ENCODE measurements at places on chromosomes 5 and 9.

DNA sequence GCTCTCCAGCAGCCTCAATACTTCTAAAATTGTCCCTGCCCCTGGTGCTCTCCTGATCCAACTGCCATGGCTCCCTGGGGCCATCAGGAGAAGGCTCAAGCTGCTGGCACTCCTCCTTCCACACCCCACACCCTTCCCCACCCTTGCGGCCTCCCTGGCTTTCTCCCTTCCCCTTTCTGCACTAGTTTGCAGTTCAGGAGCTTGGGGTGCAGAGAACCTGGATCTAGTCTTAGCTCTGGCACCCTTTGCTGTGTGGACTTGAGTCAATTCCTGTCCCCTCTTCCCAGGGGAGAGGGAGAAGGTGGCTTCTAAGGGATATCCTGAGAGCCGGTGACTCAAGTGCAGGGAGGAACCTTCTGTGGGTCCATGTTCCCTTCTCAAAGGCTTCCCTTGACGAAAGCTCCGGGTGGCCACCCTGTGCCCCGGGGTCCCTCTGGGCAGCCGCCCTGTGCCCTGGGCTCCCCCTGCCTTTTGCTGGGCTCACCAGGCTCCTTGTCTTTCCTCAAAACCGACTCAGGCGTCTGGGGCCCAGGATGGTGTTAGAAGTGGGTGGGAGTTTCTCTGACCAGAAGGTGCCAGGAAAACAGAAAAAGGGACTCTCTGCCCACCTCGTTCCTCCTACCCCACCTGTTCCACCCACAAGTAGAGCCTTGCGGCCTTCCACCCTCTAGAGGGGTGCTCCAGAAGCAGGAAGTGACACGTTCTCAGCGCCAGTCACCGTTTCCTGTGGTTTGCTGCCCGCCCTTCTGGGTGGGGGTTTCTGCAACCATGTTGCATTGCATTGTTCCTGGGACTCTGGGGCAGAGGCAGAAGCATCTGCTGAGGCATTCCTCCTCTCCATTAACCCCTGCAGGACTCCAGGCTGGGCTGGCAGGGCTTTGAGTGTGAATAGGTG is 15.0 kb downstream of the GLIPR2 start:
- no peak for DNase-seq

DNA sequence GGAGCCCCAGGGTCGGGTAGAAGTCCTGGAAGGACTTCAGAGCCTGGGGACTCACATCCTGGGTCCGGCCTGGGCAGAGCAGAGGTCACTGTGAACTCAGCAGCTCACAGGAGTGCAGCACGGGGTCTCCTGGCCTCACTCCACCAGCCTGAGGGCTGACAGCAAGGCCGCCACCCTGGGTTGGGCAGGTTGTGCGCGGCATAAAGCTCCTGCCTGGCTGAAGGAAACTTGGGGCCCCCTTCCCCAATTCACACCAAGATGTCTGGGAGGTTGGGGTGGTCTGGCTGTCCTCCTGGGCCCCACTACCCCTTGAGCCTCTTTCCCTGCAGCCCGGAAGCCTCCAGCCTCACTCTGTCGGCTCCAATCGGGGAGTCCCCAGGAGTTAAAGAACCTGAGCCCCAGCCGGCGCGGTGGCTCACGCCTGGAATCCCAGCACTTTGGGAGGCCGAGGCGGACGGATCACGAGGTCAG is 2.1 kb downstream of the LCN15 start:
- DNase-seq, result no peak

DNA sequence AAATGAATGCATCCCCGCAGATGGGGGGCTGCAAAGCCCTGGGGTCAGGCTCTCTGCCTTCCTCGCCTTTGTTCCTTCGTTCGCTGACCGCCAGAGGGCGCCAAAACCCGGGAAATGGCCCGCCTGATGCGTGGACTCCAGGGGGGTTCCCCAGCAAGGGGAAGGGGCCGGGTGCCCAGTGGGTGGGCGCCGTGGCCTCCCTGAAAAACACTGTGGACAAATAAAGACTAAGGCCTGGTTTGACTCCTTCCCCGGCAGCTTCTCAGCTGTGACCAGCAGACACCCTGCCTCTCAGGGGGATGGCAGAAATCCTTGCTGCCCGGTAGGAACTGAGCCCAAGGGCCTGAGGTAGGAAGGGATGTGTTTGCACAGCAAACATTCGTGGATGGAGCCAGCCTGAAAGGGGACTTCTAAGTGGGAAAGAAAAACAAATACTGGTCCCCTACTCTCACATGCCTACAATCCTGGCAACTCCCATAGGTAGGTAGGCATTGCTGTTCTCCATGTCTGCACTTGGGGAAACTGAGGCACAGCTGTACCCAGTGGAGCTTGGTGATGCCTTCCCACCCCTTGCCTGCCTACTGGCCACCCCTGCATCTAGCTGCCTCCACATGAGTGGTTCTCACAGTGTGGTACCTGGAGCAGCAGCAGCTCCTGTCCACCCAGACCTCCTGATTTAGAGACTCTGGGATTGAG is 57.7 kb downstream of the DUSP1 start:
- DNase-seq, result peak; percentile 58

GRCh38 chr5:128407944-128408343 is 130.1 kb downstream of the FBN2 start:
- DNase-seq, result no peak

GRCh38 chr9:95025213-95026147 is 292.0 kb downstream of the FANCC start:
- no peak for DNase-seq

All from neuronal stem cell (in vitro differentiated cells).